IMR-90 (cell line): ENCODE measurements at places on chromosomes 7 and 10.

DNA sequence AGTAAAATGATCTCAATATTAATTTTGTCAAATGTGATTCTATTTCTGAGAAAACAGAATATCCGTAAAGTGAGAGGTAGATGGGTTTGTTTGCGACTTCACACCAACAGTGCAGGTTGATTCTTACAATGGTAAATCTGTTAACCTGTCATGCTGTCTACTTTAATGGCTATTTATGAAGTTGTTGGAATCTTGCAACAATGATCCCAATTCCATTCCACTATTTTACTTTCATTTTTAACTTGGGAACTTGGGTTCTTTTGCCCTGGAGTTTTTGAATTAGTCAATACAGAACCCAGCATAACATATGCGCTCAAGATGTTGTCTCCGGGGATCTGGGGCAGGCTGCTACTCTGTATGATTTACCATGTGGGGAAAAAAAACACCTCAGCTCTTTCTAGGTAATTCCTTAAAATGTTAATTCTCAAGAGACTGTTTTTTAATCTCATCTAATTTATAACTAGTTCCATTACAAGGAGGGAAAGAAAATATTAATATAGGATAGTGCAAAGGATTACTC, 1.2 kb downstream of the LGI1 start:
- H3K4me3 ChIP-seq = no peak overlapping the region
- H3K27ac ChIP-seq = no peak overlapping the region
- H3K4me1 ChIP-seq = no peaks in the 10 kb centered on the region

DNA sequence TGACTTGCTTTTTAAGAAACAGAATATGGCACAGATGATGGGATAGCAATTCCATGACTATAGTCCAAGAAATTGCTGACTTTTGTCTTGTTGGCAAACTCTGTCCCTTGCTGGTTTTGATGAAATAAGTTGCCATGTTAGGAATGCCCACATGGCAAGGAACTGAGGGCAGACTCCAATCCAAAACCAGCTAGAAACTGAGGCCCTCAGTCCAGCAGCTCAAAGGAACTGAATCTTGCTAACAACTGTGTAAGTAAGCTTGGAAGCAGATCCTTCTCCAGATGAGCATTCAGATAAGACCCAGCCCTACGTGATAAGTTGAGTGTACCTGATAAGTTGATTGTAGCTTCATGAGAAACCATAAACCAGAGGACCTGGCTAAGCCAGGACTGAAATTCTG, 64.3 kb upstream of the BMPER start:
- H3K27ac ChIP-seq = no peak overlapping the region
- H3K36me3 ChIP-seq = no peaks in the 10 kb centered on the region
- H3K4me1 ChIP-seq = no peaks in the 10 kb centered on the region
- no peak overlapping the region for H3K4me3 ChIP-seq
- H3K27me3 ChIP-seq = peaks cover 16% of the 10 kb centered on the region

DNA sequence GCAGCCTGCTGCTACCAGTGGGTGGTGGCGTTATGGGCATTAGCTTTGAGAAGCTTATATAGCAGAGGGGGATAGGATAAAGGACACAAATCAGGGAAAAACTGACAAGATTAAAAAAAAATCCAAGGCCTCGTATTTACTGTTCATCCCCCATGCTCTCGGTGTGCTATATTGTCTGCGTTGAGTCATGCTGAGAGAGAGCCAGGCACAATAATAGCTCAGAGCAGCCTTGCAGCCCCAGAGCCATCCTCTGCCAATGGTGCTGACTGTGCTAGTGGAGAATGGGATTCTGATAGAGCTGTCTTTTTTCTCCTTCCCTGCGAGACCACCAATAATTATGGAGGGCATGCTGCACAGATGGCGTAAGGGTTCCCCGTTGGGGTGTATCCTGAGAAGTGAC, 51.7 kb upstream of the FZD1 start:
- H3K27ac ChIP-seq = no peak overlapping the region
- peaks cover 2% of the 10 kb centered on the region for H3K4me1 ChIP-seq
- no peaks in the 10 kb centered on the region for H3K27me3 ChIP-seq
- H3K36me3 ChIP-seq = no peaks in the 10 kb centered on the region
- no peak overlapping the region for H3K4me3 ChIP-seq
- DNase-seq = peak; percentile 70

DNA sequence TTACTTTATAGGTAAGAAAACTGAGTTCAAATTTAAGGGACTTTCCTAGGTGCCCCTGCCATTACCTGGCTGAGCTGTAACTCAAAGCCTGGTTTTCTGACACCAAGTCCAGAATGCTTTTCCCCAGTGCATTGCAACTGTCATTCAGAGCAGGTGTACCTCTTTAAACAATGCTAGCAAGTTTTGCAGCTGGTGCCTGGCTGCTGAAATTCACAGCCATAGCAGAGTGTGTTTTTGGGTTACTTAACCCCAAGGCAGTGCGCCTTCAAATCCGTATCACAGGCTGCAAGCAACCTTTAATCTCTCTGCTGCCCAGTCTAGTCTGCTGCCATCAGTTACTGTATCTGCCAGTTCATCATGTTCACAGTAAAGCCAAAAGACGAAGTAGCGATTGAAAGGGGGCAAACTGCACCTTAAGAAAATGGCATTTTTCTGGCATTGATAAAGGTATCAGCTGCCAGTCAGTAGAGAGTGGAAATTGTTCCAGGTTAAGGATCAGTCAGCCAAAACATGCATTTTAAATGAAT, 265.4 kb downstream of the CSTF2T start:
- H3K4me1 ChIP-seq = no peaks in the 10 kb centered on the region
- H3K36me3 ChIP-seq = no peaks in the 10 kb centered on the region
- H3K4me3 ChIP-seq = no peak overlapping the region
- no peaks in the 10 kb centered on the region for H3K27me3 ChIP-seq
- no peak for DNase-seq

DNA sequence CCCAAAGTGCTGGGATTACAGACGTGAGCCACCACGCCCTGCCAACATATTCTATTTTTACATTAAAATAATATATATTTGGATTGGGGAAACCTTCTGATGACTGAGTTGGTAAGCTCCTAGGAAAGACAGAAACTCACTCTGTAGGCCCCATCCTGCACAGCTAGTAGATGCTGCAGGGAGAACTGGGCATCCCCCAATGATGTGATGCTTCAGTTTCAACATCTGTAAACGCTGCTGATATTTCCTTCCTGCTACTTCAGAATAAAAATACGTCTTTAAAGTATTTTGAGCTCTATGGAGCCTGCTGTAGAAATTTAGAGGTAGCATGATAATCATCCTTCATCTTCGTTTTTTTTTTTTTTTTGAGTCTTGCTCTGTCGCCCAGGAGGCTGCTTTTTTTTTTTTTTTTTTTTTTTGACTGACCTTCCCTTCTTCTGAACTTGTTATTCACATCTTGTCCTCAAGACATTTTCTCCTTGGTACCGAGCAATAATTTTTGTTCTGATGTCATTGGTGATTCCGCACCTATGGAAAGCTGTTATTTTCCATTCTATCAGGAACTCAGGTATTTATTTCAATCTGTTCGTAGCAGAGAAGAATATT, 21.8 kb upstream of the INPP5F start:
- no peak overlapping the region for H3K4me3 ChIP-seq
- no peak overlapping the region for H3K27ac ChIP-seq
- no peak for DNase-seq
- H3K4me1 ChIP-seq = peaks cover 3% of the 10 kb centered on the region; the same call in 1 of the 2 replicates
- no peaks in the 10 kb centered on the region; the same call in 1 of the 2 replicates for H3K27me3 ChIP-seq

DNA sequence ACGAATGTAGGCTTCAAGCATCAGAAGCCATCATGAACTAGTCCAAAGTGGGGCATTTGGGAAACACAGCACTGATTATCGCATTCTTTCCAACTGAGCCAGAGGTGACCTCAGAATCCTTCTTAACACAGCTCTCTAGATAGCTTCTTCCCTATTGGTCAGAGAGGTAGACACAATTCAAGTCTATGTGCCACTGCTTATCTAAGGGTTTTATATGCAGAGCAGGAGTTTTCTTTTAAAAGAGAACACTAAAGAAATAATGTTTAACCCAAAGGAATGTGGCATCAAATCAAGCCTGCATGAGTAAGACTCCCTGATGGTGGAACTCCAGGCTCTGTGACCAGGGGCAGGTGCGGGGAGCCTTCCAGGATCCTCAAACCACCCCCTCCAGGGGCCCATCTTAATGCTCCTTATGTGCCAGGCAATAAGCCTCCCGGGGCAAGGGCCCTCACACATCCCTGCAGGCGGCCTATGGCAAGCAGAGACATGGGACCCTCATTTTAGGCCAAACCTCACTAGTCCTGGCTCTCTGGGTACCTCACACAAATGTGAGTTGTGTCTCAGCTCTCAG, 13.8 kb downstream of the HSPA12A start:
- no peaks in the 10 kb centered on the region for H3K36me3 ChIP-seq
- no peaks in the 10 kb centered on the region for H3K27me3 ChIP-seq
- DNase-seq = peak; percentile 71
- H3K4me3 ChIP-seq = no peak overlapping the region
- H3K4me1 ChIP-seq = peaks cover 15% of the 10 kb centered on the region
- no peak overlapping the region for H3K27ac ChIP-seq

DNA sequence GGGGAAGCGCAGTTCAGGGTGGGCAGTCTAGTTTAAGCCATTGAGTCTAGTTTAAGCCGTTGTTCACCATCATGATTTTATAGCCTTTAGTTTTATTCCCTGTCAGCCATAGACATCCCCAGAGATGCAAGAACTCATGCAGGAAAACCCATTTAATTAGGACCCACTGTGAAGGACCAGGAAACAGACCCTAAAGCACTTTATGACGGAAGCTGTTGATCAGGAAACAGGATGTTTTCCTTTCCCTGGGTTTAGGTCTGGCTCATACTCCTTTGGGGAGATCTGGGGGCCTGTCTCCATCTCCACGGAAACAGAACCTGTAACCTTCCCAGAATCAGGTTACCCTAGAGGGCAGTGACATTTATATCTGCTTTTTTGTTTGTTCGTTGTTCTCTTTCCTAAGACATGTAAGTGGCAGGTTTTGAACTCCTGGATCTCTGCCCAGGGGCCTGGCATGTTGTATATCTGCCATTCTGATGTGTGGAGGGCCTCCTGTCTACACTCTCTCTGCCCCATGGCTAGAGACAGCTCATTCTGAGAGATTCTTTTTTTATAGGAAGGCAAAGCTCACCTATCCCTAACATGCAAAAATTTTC, 657.2 kb upstream of the GALNT17 start:
- DNase-seq = no peak
- no peak overlapping the region for H3K4me3 ChIP-seq
- H3K27me3 ChIP-seq = no peaks in the 10 kb centered on the region
- H3K4me1 ChIP-seq = no peaks in the 10 kb centered on the region
- H3K27ac ChIP-seq = no peak overlapping the region

DNA sequence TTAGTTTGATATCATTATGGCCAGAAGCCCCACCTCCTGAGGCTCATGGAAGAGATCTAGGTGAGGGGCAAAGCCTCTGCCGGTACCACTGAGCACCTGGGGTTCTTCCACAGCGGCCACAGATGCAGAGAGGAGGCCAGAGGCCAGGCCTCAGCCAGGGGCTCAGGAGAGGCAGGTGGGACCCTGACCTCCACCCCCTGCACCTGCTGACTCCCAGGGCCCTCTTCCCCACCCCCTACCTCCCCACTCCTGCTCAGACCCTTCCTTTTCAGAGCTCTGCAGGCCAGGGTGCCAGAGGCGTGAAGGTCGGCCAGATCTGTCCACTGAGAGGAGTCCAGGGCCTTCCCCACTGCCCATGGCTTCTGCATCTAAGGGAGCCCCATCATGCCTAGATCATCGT, 178.7 kb upstream of the PPP2R2D start:
- no peaks in the 10 kb centered on the region for H3K27me3 ChIP-seq
- no peaks in the 10 kb centered on the region for H3K4me1 ChIP-seq
- no peak for DNase-seq
- no peak overlapping the region for H3K27ac ChIP-seq
- no peaks in the 10 kb centered on the region for H3K36me3 ChIP-seq

DNA sequence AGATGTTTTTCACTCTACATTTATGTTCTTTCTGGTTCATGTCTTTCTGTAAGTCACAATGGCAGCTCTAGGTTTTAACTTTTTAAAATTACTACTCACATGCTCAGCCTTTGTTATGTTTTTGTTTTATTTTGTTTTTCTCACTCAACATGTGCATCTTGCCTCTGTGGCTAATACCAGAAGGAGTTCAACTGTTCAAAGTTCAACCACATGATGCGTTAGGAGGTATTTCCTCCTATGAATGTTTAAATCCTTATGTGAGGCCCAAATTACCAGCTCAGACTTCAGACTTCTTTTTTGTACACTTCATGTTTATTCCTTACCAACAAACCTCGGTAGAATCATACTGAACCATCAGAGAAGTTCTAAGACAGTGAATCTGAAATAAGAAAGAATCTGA, 151.6 kb downstream of the MALRD1 start:
- no peak overlapping the region for H3K27ac ChIP-seq
- no peaks in the 10 kb centered on the region for H3K27me3 ChIP-seq
- no peaks in the 10 kb centered on the region for H3K36me3 ChIP-seq
- H3K4me1 ChIP-seq = no peaks in the 10 kb centered on the region
- no peak overlapping the region for H3K4me3 ChIP-seq

DNA sequence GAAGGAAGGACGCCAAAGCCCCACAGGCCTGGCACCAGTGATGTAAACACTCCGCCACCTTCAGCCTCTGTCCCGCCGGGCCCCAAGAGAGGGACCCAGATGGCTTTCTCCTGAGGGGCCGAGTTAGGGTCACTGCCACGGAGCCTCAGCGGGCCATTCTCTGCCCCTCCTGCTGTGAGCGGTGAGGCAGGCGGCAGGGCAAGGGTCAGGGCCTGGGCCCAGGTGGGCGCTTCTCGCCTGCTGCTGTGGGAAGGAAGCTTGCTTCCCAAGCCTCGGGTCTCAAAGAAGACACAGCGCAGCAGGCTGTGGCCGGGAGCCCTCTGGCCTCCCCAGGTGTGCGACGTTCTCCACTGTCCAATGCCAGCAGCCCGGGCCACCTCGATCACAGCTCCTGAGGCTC, 84.8 kb downstream of the PROSER2 start:
- no peak overlapping the region for H3K4me3 ChIP-seq
- no peak for DNase-seq
- H3K4me1 ChIP-seq = no peaks in the 10 kb centered on the region

DNA sequence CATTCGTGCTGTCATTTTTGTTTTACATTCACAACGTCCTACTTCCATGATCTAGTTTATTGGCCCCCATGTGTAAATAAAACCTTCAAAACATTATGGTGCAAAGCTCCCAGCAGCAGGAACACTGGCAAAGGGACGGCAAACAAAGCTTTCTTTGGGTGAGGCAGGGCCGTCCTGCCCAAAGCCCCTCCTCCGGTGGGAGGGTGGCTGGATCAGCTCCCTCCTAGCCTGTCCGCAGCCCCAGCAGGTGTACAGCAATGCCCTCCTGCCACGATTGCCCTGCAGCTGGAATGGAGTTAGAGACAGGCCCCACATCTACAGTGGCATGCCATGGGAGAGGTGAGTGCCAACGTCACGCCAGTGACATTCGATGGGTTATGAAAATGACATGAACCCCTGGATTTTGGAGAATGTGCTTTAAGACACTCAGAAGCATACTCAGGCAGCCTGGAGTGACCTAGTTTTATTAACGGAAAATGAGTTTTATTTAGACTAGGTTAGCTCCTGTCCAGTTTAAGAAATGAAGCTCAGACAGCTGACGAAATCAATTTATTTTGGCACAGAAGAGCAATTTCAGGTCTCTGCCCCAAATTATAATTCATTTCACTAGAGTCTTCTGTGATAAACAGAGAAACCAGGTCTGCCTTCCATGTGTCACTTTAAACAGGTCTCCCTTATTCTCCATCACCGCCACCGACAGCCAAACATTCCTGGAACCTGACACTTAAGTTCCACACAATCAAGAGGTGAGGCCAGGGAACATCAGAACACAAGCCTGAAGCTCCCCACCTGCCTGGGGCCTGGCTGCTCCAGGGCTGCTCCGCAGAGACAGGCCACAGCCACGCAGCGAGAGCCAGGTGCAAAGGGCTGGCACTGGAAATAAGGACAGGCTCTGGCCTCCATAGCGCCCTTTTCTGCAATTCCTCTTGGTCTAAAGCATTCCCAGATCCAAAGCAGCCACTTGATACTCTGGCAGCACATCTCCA, 50.1 kb downstream of the VOPP1 start:
- H3K4me3 ChIP-seq = no peak overlapping the region
- H3K4me1 ChIP-seq = peaks cover 2% of the 10 kb centered on the region; the same call in 1 of the 2 replicates
- no peak overlapping the region for H3K27ac ChIP-seq
- DNase-seq = no peak
- H3K36me3 ChIP-seq = peaks cover 23% of the 10 kb centered on the region
